ENCODE measurements at places on chromosomes 16 and 17. TPM values are rescaled to one million over a fixed set of nuclear protein-coding genes. Genes with fewer than 3 reads are reported as not detected.

DNA sequence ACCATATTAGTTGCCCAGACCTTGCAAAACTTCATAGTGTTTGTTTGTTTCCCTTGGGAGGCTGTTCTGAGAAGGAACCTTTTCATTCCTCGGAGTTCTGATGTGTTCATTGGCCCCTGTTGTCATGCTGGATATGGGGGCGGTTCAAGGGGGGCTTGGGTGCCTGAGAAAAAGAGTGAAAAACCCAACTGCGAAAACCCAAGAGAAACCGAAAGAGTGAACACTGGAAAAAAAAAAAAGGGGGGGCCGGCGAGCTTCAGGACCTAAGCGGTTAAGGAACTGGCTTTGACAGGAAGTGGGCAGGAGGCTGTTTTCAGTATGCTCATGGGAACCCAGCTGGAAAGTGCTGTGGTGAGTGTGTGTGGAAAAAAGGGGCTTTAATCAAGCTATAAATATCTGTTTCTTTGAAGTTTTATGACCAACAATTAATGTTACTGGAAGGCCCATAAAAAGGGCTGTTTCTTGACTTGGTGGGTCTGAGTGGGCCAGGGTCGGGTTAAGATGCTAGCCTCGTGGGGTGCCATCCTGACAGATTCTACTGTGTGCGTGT, 510.7 kb downstream of the MAF start:
- no peaks in the 10 kb centered on the region for H3K4me1 ChIP-seq
- H3K4me3 ChIP-seq: no peak overlapping the region
- no peaks in the 10 kb centered on the region for H3K36me3 ChIP-seq
- H3K27ac ChIP-seq: no peak overlapping the region

DNA sequence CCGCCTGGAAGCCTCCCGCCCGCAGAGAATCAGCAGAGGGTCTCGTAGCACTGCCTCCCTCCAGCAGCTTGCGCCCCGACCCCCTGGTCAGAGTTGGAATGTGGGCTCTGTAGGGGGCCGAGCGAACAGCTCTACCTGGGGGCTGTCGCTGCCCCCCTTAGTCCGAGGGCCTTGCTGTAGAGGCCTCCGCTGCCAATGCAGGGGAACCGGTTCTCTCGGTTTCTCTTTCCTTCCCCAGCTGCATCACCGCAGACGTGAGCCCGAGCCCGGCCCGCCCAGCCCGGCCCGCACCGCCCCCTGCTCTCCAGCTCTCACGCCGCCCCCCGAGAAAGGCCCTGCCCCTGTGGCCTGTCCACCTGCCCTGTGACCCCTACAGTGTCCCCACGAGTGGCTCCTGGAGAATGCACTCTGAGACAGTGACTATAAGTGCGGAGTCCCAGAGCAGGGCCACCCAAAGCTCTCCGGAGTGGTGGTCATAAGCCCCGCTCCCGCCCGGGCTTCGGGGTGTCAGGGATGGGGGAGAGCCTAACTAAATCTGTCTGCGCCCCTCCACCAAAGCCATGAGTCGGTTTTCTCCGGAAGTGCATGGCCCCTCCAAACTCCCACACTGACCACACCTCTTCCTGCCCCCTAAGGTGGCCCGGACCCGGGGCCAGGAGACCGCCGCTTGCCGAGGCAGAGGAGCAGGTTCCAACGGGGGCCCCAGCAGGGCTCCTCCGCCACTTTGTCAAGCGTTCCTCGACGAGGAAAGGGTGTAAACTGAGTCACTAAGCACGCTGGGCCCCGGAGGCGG, 1.7 kb downstream of the ARHGAP27 start:
- DNase-seq: no peak
- H3K4me1 ChIP-seq: no peaks in the 10 kb centered on the region
- no peaks in the 10 kb centered on the region for H3K36me3 ChIP-seq
- H3K27ac ChIP-seq: no peak overlapping the region
- H3K4me3 ChIP-seq: peak overlapping the region; percentile 58

- no peaks in the 10 kb centered on the region for H3K36me3 ChIP-seq
- H3K4me1 ChIP-seq: no peaks in the 10 kb centered on the region
- no peak overlapping the region for H3K4me3 ChIP-seq
- peak; percentile 57 for DNase-seq
Observed at GRCh38 chr16:54957403-54958166, 26.9 kb downstream of the IRX5 start.

DNA sequence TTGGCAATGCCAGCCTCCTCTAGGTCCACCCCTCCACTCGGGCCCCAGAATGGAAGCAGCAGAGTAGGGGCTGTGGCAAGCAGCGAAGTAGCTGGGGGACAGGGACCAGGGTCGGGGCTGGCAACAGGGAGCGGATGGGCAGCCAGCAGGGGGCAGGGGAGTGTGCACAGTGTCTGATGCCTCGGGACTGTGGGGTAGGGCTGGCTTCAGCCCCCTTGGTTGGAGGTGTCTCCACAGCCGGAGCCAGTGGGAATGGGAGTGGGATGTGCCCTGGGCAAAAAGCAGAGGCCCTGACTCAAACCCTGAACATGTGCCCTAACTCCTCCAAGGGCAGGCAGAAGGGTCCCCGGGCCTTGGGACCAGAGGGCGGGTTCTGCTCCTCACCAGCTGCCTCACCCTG, 18.5 kb upstream of the ARHGAP27 start:
- no peak overlapping the region for H3K27ac ChIP-seq
- H3K36me3 ChIP-seq: no peaks in the 10 kb centered on the region
- H3K4me3 ChIP-seq: no peak overlapping the region
- H3K4me1 ChIP-seq: no peaks in the 10 kb centered on the region
- no peak for DNase-seq

DNA sequence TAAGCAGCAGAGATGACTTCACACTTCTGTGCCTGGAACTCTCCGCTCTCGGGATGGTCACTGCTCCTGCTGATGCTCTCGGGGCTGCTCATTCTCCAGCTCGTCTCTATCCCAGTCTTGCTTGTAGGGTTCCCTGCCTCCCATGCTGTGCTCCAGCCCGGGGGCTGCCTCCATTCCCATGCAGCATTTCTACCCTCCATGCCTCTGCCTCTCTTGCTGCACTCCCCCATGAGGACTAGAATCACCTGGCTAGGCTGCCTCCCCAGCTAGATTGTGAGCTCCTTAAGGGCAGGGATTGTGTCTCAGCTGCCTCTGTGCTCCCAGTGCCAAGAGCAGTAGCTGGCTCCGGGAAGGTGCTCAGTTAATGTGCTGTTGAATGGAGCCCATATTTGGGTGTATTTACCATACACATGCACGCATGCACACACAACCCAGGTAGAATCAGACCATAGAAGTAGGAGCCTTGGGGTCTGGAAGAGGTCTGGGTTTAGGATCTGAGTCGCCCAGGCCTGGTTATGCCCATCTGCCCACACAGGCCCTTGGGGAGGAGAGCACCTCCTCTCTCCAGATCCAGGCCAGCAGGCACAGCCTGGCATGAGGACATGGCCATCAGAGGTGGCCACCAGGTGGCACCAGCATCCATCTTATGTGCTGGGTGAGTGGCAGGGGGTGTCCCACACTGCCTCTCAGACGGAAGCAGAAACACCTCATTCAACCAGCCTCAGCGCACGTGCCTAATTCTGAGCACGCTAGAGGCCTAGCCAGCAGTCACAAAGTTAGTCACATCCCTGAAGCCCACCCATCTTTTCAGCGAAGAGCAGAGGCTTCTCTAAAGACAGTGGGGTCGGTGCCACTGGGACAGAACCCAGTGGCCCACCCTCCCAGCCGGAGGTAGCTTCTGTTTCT, 9.3 kb downstream of the GIT1 start:
- H3K4me3 ChIP-seq: no peak overlapping the region
- H3K27me3 ChIP-seq: no peaks in the 10 kb centered on the region
- peaks cover 8% of the 10 kb centered on the region for H3K4me1 ChIP-seq
- H3K27ac ChIP-seq: no peak overlapping the region
- peak; percentile 77 for DNase-seq

DNA sequence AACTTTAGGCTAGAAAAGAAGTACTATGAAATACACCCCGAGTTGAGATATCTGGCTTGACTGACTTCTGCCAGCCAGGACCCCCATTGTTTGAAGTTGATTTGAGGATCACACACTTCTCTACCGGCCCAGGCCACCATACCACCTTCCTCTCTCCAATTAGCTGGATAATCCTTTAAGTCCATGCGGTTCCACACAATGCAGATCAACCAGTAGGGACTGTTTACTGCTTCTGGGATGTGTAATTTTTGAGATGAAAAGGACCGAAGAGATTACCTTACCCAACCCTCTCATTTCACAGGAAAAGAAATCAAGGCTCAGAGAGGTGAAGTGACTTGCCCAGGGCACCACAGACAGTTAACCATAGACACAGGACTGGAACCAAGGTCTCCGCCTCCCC, 20.5 kb downstream of the ERN1 start:
- no peaks in the 10 kb centered on the region for H3K4me1 ChIP-seq
- no peaks in the 10 kb centered on the region for H3K27me3 ChIP-seq
- DNase-seq: no peak
- no peak overlapping the region for H3K4me3 ChIP-seq
- no peaks in the 10 kb centered on the region for H3K36me3 ChIP-seq

GRCh38 chr16:78936060-78936459, 664.5 kb downstream of the MAF start:
- H3K27ac ChIP-seq: no peak overlapping the region
- H3K36me3 ChIP-seq: no peaks in the 10 kb centered on the region
- H3K4me1 ChIP-seq: no peaks in the 10 kb centered on the region
- no peaks in the 10 kb centered on the region for H3K27me3 ChIP-seq
- H3K4me3 ChIP-seq: no peak overlapping the region
- DNase-seq: no peak

DNA sequence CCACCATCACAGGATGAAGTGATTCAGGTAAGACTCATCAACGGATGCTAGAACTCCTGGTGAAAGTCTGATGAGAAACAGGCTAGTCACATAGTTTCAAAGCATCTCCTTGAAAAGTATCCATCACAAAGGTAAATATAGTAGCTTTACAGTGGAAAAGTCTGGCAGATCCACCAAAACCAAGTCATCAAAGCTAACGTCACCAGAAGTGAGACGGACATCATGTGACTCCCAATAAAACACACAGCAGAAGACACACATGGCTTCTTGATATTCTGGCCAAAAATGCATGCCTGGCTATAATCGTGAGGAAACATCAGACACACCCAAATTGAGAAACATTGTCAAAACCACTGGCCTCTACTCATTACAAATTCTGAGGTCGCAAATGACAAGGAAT, 17.9 kb upstream of the TRPV3 start:
- no peaks in the 10 kb centered on the region for H3K4me1 ChIP-seq
- DNase-seq: no peak
- H3K27me3 ChIP-seq: no peaks in the 10 kb centered on the region
- H3K4me3 ChIP-seq: no peak overlapping the region
- H3K36me3 ChIP-seq: no peaks in the 10 kb centered on the region
- H3K27ac ChIP-seq: no peak overlapping the region

DNA sequence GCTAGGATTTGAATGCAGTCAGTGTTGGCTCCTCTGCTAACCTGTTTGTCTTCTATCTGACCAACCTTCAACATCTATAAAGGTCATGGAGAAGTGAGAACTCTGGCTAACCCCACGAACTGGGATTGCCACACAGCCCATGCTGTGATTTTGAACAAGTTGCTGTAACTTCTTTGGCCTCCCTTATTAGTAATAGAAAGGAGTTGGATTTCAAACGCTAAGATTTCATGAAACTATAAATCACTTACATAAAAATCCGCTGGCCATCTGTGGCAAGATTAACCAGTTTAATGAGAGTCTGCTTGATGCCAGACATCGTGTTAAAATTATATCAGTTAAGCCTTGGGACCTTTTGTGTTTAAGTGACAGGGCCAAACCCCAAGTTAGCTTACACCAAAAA, 53.4 kb downstream of the HSD17B2 start:
- H3K36me3 ChIP-seq: no peaks in the 10 kb centered on the region
- H3K27me3 ChIP-seq: no peaks in the 10 kb centered on the region
- H3K4me1 ChIP-seq: no peaks in the 10 kb centered on the region
- no peak overlapping the region for H3K4me3 ChIP-seq

- H3K27ac ChIP-seq: no peak overlapping the region
- no peaks in the 10 kb centered on the region for H3K36me3 ChIP-seq
- no peak for DNase-seq
- peaks cover 20% of the 10 kb centered on the region for H3K4me1 ChIP-seq
Observed at GRCh38 chr17:76994237-76994637, 126.0 kb downstream of the MGAT5B start.

DNA sequence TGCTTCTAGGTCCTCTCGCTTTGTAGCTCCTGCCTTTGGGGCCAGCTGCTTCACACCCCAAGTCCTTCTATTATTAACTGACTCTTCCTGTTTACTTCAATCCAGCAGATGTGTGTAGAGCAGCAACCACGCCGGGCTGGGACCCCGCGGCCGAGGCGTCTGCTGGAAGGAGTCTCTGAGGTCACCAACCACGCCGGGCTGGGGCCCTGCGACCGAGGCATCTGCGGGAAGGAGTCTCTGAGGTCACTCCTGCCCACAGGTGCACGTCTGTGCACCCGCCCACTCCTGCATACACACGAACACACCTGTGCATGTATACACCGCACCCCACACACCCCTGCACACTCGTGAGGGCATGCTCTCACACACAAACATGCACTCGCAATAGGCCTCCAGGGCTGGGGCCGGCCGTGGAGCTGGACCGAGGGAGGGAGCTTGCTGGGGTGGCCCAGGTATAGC, 7.8 kb upstream of the TEX19 start:
- 0 out of 2 replicates have a peak, but pooled peaks cover 5% of the 10 kb centered on the region for H3K27me3 ChIP-seq
- peak; percentile 49 for DNase-seq
- H3K4me3 ChIP-seq: no peak overlapping the region
- H3K4me1 ChIP-seq: peaks cover 15% of the 10 kb centered on the region
- no peak overlapping the region for H3K27ac ChIP-seq
- no peaks in the 10 kb centered on the region for H3K36me3 ChIP-seq

GRCh38 chr16:35841632-35842031, 2382.2 kb downstream of the TP53TG3F start:
- no peak overlapping the region for H3K4me3 ChIP-seq
- DNase-seq: no peak
- H3K36me3 ChIP-seq: no peaks in the 10 kb centered on the region
- H3K27ac ChIP-seq: no peak overlapping the region

DNA sequence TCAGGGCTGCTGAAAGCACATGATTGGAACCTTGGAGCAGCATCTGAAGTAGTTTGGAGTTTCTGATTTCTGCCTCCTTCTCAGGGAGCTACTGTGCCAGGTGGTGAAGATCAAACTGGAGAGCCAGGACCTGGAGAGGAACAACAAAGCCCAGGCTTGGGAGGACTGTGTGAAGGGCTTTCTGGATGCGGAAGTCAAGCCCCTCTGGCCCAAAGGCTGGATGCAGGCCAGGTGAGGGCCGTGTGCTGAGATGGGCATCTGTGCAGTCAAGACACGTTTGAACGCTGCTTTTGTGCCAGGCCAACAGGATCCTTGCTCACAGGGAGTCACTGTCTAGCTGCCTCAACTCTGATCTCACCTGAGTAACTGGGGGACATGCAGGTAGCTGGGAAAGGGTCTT, 23.8 kb downstream of the UBN1 start:
- no peaks in the 10 kb centered on the region for H3K27me3 ChIP-seq
- DNase-seq: no peak

DNA sequence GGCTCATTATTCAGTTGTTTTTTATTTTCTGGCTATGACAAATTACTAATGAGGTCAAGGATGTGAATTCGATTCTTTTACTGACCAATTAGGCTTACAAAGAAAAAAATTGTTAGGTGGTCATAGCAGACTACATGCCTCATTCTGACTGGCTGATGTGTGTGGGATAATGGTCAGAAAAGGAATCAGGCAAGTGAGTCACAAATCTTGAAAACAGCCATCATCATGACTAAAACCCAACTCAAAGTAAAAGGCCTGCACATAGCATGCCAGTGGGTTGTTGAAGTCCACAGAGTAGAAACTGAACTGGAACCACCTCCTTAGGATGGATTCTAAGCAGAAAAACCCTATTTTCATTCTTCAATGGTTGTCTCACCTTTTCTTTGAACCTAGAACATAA, 8.6 kb downstream of the RPGRIP1L start:
- peaks cover 39% of the 10 kb centered on the region for H3K36me3 ChIP-seq
- H3K4me1 ChIP-seq: no peaks in the 10 kb centered on the region
- H3K4me3 ChIP-seq: no peak overlapping the region
- no peak overlapping the region for H3K27ac ChIP-seq
- no peak for DNase-seq
- H3K27me3 ChIP-seq: no peaks in the 10 kb centered on the region

Gene CENPV
- 51.5 TPM for total RNA-seq

Gene FKBP10
- total RNA-seq: 61.4 TPM

Gene LPO
- not detected for total RNA-seq

Gene ZP2
- total RNA-seq: not detected
